Articular chondrocyte of knee joint (primary cell): ENCODE measurements at places on chromosomes 7 and 10. TPM values are rescaled to one million over a fixed set of nuclear protein-coding genes. Genes with fewer than 3 reads are reported as not detected.

The CWF19L1 gene
- total RNA-seq = 21.8 and 33.3 TPM in 2 replicates

The ITIH5 gene
- 2.5 and 14.4 TPM in 2 replicates for total RNA-seq

The TUBAL3 gene
- total RNA-seq = not detected in 2 replicates

The VWA2 gene
- total RNA-seq = not detected in 2 replicates

The SPDYE8 gene
- not detected in 2 replicates for total RNA-seq

The LRRC18 gene
- not detected in 2 replicates for total RNA-seq

The LBX1 gene
- total RNA-seq = not detected in 2 replicates

The TRPV6 gene
- not detected in 2 replicates for total RNA-seq
